WTC11 (cell line): ENCODE measurements at places on chromosomes 13 and 19.
A peak's percentile ranks its signal among the peaks of the same experiment; 100 is the strongest.

DNA sequence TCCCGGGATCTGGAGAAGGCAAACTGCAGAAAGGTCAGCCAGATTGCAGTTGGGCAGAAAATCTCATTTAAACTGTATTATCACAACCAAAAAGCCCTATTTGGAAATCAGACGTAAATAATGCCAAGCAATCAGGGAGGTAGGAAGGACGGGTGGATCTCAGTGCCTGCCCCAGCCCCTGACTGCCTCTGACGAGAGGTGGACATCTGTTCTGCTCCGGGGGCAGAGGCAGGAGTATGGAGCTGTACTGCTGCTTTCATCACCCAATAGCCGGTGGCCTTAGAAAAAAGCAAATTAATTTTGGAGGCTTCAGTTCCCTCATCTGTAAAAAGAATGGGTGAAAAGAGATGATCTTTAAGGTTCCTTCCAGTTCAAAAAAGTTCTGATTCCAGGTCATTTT lies 43.6 kb upstream of the WASF3 start:
- H3K27ac ChIP-seq: no peak overlapping the region
- H3K36me3 ChIP-seq: peaks cover 22% of the 10 kb centered on the region
- no peak overlapping the region for H3K4me3 ChIP-seq
- DNase-seq: no peak

DNA sequence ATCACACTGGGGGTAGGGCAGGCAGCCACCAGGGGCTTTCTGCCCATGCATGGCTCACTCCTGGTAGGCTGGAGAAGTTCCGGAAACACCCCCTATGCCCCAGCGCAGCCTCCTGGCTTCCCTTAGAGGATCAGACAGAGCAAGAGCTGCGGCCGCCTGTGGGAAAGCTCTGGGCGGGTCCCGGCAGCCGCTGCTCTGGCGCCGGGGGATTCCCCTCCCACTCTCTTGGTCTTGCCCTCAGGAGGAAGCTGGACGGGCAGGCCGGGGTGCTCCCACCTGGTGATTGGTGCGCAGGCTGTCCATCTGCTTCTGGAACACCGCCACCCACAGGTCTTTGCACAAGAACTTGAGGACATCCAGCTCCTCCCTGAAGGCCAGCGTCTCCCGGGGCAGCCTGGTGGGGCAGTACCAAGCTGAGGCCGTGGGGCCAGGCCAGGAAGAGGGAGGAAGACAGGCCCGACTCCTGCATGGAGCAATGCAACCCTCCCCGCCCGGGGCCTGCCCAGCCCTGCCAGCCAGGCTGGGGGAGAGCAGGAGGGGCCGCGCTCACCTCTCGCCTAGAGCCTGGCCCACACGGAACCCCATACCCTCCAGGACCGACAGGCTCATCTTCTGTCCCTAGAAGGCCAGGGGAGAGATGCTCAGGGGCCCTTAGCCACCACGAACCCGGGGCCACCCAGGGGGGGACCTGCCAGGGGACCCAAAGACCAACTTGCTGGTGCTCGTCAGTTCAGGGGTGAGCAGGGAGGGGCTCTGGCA lies 4.0 kb upstream of the NKPD1 start:
- no peak overlapping the region for H3K27ac ChIP-seq
- H3K4me1 ChIP-seq: peaks cover 12% of the 10 kb centered on the region
- peak; percentile 66 for DNase-seq
- H3K4me3 ChIP-seq: no peak overlapping the region

GRCh38 chr13:110876609-110877008 lies 38.3 kb downstream of the ANKRD10 start:
- no peaks in the 10 kb centered on the region; the same call in 1 of the 2 replicates for H3K36me3 ChIP-seq
- H3K27ac ChIP-seq: no peak overlapping the region
- no peak for DNase-seq
- no peak overlapping the region for H3K4me3 ChIP-seq
- peaks cover 4% of the 10 kb centered on the region for H3K4me1 ChIP-seq

GRCh38 chr13:113461022-113461751 lies 7.9 kb upstream of the ADPRHL1 start:
- H3K27ac ChIP-seq: no peak overlapping the region
- peaks cover 63% of the 10 kb centered on the region for H3K36me3 ChIP-seq
- no peaks in the 10 kb centered on the region for H3K27me3 ChIP-seq
- DNase-seq: no peak
- no peak overlapping the region for H3K4me3 ChIP-seq
- H3K4me1 ChIP-seq: no peaks in the 10 kb centered on the region

- H3K4me1 ChIP-seq: no peaks in the 10 kb centered on the region
- no peak for DNase-seq
- no peak overlapping the region for H3K4me3 ChIP-seq
- no peaks in the 10 kb centered on the region for H3K27me3 ChIP-seq
- H3K27ac ChIP-seq: no peak overlapping the region
- H3K36me3 ChIP-seq: peaks cover 66% of the 10 kb centered on the region
Observed at GRCh38 chr13:113196970-113197737, 11.3 kb downstream of the PCID2 start.

DNA sequence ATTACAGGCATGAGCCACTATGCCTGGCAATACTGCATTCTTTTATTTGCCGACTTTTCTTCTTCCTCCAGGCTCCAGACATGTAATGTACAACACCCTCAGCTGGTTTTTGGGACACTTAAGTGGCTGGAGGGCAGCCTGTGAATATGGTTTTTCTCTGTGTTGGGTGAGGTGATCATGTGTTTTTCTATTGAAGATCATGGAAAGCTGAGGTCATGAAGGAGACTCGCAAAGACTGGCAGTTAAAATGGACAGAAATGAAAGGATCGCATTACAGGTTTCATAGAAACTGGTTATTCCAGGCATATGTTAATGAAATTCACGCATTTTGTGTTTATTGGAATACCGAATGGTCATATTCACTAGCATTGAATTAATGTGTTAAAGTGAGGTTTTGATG lies 85.2 kb upstream of the RNF113B start:
- H3K27ac ChIP-seq: peak overlapping the region; percentile 80
- H3K36me3 ChIP-seq: no peaks in the 10 kb centered on the region
- H3K4me1 ChIP-seq: peaks cover 22% of the 10 kb centered on the region
- no peak for DNase-seq
- H3K4me3 ChIP-seq: no peak overlapping the region

DNA sequence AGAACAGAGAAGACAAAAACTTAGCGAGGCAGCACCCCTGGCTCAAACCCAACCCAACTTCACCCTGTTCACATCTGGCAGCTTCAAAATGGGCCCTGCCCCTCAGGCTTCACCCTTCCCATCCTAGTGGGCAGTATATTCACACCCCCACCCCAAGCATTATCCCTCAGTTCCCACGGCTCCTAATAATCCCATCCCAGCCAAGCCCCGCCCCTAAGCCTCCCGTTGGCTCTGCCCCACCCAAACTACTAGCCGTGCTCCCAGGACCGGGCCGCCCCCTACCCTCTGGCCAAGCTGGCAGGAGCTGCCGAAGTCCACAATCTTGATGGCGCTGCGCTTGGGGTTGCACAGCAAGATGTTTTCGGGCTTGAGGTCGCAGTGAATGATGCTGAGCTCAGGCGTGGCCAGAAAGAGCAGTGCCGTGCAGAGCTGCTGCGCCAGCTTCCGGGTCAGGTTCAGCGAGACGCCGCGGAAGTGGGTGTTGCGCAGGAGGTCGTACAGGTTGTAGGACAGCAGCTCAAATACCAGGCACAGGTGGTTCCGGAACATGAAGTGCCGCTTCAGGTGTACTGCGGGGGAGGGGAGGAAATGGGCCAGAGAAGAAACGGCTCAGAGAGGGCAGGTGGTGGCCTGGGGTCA lies 5.8 kb downstream of the DYRK1B start:
- H3K4me1 ChIP-seq: peaks cover 8% of the 10 kb centered on the region
- H3K27ac ChIP-seq: no peak overlapping the region
- H3K36me3 ChIP-seq: peaks cover 18% of the 10 kb centered on the region
- DNase-seq: no peak

- no peak for DNase-seq
- H3K27me3 ChIP-seq: no peaks in the 10 kb centered on the region
- H3K4me1 ChIP-seq: no peaks in the 10 kb centered on the region
Observed at GRCh38 chr13:87614276-87614675, 56.9 kb upstream of the SLITRK5 start.

DNA sequence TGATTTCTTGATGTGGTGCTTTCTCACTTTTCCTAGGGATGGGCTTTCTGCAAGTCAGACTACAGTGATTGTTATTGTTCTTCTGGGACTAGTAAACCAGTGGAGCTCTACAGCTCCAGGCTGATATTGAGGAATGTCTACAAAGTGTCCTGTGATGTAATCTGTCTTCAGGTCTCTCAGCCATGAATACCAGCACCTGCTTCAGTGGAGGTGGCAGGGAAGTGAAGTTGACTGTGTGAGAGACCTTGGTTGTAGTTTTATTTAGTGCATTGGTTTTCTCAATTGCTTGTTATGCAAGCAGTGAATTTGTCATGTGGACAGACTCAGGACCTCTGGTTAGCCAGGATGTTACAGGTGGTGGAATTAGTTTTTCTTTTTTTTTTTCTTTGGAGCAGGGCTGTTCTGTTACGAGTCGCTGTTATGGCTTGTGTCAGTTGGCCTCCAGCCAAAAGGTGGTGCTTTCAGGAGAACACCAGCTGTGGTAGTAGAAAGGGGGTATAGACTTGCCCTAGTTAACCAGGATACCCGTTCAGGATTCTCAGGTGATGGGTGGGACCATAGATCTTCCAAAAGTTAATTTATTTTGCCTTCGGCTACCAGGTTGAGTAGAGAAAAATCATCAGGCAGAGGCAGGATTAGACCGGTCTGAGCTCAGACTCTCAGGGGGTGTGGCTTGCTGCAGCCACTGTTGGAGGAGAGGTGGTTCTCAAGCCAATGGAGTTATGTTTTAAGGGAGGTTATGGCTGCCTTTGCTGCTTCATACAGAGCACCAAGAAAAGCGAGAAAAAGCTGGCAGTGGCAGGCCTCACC lies 11.9 kb upstream of the ZNF675 start:
- no peak overlapping the region for H3K4me3 ChIP-seq
- H3K27ac ChIP-seq: peak overlapping the region; percentile 52
- peaks cover 28% of the 10 kb centered on the region for H3K4me1 ChIP-seq
- peaks cover 3% of the 10 kb centered on the region; the same call in 1 of the 2 replicates for H3K27me3 ChIP-seq

DNA sequence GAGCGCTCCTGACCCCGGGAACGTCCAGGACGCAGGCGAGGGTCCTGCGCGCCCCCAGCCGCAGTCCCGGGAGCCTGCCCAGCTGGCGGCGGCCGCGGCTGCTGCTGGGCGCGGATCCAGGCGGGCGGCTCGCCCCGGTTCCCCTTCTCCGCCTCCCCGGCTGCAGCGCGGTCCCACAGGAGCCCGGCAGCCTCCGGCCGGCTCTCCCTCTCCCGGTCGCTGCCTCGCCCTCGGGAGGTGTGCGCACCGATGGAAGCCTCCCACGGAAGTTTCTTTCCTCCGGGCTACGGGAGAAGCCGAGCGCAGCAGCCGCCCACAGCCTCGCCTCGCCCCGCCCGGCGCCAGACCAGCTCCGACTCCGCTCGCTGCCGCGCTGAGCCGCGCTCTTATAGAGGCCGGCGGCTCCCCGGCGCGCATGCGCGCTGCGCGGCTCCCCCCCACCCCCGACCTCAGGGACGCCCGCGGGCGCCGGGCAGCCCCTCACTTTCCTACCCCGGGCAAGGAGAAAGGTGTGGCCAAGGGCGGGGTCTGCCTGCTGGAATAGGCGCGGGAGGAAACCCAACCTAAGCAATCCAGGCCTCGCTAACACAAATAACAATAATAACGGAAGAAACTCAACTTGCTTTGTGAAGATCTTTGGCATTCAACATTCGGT lies at the start of gene SHISA2:
SHISA2 (minus strand) TSS at position 360 of the 655 bp plus-strand sequence. CDS start 1,041 bp downstream, outside the sequence.
- peak; percentile 77 for DNase-seq
- H3K27ac ChIP-seq: no peak within 1 kb of the TSS
- H3K27me3 ChIP-seq: peaks cover 43% of the 10 kb centered on the region
- peak within 1 kb of the TSS; percentile 69 for H3K4me3 ChIP-seq

- no peak overlapping the region for H3K4me3 ChIP-seq
- H3K36me3 ChIP-seq: peaks cover 14% of the 10 kb centered on the region
- peaks cover 9% of the 10 kb centered on the region for H3K4me1 ChIP-seq
- peak overlapping the region; percentile 74 for H3K27ac ChIP-seq
- DNase-seq: no peak
Observed at GRCh38 chr19:38544569-38545315, 73.0 kb downstream of the MAP4K1 start.

DNA sequence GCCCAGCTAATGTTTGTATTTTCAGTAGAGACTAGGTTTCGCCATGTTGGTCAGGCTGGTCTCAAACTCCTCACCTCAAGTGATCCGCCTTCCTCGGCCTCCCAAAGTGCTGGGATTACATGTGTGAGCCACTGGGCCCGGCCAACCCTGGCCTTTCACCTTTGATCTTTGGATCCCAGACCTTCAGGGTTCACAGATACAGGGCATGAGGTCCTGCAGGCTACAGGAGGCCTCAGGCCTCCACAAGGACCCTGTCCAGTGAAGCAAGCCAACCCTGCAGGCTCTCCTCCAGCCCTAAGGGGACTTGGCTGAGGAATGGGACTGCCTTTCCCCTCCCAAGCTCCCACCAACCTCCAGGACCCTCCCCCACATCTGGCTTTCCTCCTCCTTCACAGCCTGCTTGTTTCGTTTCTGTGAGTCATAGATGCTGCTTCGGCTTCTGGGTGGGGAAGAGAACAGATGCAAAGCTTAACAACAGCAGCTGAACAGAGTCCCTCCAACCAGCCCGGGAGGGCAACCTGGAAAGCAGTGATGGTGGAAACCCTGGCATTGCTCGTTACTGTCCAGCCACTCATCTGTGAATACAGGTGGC lies 11.8 kb downstream of the ARHGEF18 start:
- no peak for DNase-seq
- H3K36me3 ChIP-seq: no peaks in the 10 kb centered on the region
- H3K27ac ChIP-seq: no peak overlapping the region
- H3K4me1 ChIP-seq: no peaks in the 10 kb centered on the region
- H3K27me3 ChIP-seq: peaks cover 43% of the 10 kb centered on the region
- no peak overlapping the region for H3K4me3 ChIP-seq

- H3K27ac ChIP-seq: no peak overlapping the region
- H3K4me1 ChIP-seq: peaks cover 34% of the 10 kb centered on the region
- H3K36me3 ChIP-seq: no peaks in the 10 kb centered on the region
- H3K27me3 ChIP-seq: no peaks in the 10 kb centered on the region
- no peak for DNase-seq
- peak overlapping the region; percentile 26 for H3K4me3 ChIP-seq
Observed at GRCh38 chr13:41007744-41008128, 11.4 kb downstream of the ELF1 start.

GRCh38 chr13:33963134-33963533 lies 145.2 kb downstream of the RFC3 start:
- H3K4me3 ChIP-seq: no peak overlapping the region
- no peaks in the 10 kb centered on the region for H3K27me3 ChIP-seq
- peaks cover 12% of the 10 kb centered on the region; the same call in 1 of the 2 replicates for H3K36me3 ChIP-seq
- no peak for DNase-seq
- no peak overlapping the region for H3K27ac ChIP-seq
- H3K4me1 ChIP-seq: no peaks in the 10 kb centered on the region

- peak overlapping the region; percentile 97 for H3K27ac ChIP-seq
- peak overlapping the region; percentile 84 for H3K4me3 ChIP-seq
- H3K27me3 ChIP-seq: no peaks in the 10 kb centered on the region
- peaks cover 7% of the 10 kb centered on the region for H3K4me1 ChIP-seq
- DNase-seq: peak; percentile 67
Observed at GRCh38 chr19:35267818-35268535, 785 bp upstream of the USF2 start.

GRCh38 chr13:108597943-108598342 lies 31.5 kb upstream of the MYO16 start:
- H3K27me3 ChIP-seq: peaks cover 67% of the 10 kb centered on the region
- H3K36me3 ChIP-seq: no peaks in the 10 kb centered on the region

GRCh38 chr13:64314331-64314730 lies 2898.7 kb upstream of the PCDH20 start:
- DNase-seq: no peak
- peaks cover 3% of the 10 kb centered on the region for H3K36me3 ChIP-seq
- H3K27ac ChIP-seq: no peak overlapping the region
- H3K4me1 ChIP-seq: no peaks in the 10 kb centered on the region
- no peak overlapping the region for H3K4me3 ChIP-seq

GRCh38 chr13:51050021-51050830 lies 60.8 kb downstream of the C13orf42 start:
- DNase-seq: no peak
- peaks cover 4% of the 10 kb centered on the region; the same call in 1 of the 2 replicates for H3K4me1 ChIP-seq
- H3K27me3 ChIP-seq: no peaks in the 10 kb centered on the region
- H3K27ac ChIP-seq: no peak overlapping the region
- H3K36me3 ChIP-seq: no peaks in the 10 kb centered on the region
